ENCODE measurements at places on chromosomes 5 and 9. TPM values are rescaled to one million over a fixed set of nuclear protein-coding genes. Genes with fewer than 3 reads are reported as not detected.

DNA sequence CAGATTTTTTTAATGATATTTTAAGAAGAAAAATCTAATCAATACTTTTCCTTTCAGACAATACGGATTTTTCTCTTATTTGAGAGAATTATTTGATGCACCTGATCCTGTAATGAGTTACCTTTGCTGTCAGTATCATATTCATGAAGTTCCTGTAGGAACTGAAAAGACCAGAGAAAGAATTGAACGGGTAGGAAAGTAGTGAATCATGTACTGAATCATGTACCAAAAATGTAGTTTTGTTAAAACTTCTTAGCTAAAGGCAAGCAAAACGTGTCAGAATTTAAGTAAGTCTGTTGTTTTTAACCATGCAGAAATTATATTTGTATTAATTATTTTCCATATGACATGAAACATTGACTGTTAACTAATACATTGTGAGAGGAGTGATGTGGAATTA is 56.6 kb downstream of the SMC5 start:
- no peak for DNase-seq

AGTPBP1 gene
- total RNA-seq, result 43.3 TPM

UNC5A gene
- total RNA-seq, result not detected

DNA sequence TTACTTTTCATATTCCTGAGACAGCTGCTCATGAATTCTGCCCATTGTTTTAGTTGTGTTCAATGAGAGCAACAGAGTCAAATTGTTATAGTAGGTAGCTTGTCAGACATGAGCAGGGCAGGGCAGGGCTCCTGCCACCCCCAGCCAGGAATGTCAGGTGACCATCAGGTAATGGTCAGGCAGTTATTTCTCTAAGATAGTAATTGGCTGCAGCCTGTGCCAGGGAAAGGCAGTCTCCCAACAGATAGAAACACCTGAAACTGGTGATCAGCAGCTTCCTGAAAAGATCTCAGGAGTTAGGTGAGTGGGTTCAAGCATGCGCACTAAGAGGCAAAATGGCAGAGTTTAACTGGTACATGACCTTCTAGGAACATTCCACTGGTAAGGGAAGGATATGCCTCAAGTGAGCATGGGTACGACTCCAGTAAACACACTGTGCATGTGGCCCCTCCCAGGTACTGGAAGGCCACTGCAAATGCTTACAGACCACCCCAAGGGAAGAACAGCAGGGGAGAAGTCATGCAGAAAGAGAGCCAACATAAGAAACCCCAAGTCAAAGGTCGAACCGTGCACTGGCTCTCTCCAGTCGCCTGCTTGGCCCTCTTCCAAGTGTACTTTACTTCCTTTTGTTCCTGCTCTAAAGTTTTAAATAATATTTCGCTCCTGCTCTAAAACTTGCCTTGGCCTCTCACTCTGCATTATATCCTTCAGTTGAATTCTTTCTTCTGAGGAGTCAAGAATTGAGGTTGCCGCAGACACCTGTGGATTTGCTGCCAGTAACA is 25.1 kb downstream of the CARTPT start:
- peak; percentile 63 for DNase-seq

- no peak for DNase-seq
These were observed 177.6 kb upstream of the MVB12B start for GRCh38 chr9:126148994-126149393.

ZNF879 gene
- 18.7 TPM for total RNA-seq

DNA sequence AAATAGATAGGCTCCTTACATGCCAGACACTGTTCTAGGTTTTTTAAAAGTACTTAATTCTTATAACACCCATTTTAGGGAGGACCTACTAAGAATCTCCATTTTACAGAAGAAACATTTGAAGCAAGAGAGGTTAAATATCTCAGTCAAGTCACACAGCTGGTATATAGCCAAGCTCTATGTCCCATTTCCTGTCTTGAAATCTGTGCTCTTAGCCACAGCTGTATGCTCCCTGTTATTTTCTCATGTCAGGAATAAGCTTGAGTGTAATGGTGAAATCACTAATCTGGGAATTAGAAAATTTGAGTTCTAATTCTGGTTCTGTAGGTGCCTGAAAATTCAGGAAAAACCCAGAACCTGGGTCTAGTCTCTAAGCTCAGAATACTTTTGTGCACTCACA is 208.7 kb downstream of the BRINP1 start:
- peak; percentile 8 for DNase-seq
